Right ventricle myocardium inferior (tissue), 1 donor: ENCODE measurements at places on chromosomes 3 and 15. TPM values are rescaled to one million over a fixed set of nuclear protein-coding genes. Genes with fewer than 3 reads are reported as not detected.

Gene SLITRK3
- not detected for total RNA-seq

Gene CPLX3
- 2.8 TPM for total RNA-seq

Gene TM4SF18
- 15.8 TPM for total RNA-seq

GRCh38 chr3:149968216-149968615 lies 2.5 kb downstream of the PFN2 start:
- no peak for DNase-seq

- peak; percentile 82 for DNase-seq
Observed at GRCh38 chr3:108091498-108092250, 843 bp upstream of the CD47 start.

Gene GSK3B
- total RNA-seq: 40.0 TPM

GRCh38 chr3:14252321-14253021 lies 73.9 kb downstream of the LSM3 start:
- DNase-seq: no peak

DNA sequence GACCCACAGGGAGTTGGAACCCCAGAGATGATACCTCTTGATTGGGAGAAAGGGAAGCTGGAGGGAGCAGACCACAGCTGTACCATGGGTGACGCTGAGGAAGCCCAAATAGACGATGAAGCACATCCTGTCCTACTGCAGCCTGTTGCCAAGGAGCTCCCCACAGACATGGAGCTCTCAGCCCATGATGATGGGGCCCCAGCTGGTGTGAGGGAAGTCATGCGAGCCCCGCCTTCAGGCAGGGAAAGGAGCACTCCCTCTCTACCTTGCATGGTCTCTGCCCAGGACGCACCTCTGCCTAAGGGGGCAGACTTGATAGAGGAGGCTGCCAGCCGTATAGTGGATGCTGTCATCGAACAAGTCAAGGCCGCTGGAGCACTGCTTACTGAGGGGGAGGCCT lies 201.1 kb downstream of the AKAP13 start:
- peak; percentile 90 for DNase-seq

Gene AMOTL2
- 61.9 TPM for total RNA-seq

- DNase-seq: peak; percentile 88
Observed at GRCh38 chr15:48395521-48396011, 64.3 kb downstream of the DUT start.

Gene CASR
- not detected for total RNA-seq

- no peak for DNase-seq
Observed at GRCh38 chr15:40830884-40831283, 2.4 kb upstream of the PPP1R14D start.

- DNase-seq: no peak
Observed at GRCh38 chr3:124845406-124845805, 41.8 kb downstream of the ITGB5 start.

DNA sequence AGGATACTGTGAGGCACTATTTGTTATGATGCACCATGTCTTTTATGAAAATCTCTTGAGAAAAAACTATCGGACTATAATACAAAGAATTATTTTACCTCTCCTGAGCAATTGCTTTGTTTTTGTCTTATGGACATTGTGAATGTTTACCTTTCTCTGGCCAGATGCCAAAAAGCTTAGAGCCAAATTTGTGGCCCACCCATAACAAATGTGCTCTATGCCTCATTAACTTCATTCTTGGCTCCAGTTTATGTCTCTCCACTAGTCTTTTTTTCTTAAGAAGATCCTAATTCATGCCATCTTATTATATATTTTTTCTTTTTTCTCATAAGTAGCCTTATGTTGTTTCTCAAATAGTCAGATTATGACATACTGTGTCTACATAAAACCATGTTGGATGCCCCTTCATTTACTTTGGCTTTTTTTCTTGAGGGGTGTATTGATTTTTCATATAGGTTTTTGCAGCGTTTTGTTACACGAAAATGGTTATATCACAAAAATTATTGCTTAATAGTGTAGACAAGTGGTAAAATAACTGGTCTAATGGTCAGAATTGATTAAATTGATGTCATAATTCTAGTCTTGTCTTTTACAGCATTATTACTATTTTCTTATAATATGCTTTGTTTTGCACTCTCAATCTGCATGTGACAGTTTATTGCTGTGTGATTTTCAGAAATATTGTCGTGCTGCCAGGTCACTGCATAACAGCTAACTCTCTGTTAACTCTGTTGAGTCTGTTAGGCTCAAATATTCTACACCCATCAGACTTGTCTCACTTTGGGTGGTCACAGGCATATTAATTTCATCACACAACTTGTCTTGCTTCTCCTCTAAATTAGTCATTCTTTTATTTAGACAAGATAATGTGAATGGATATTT lies 18.2 kb downstream of the SENP8 start:
- no peak for DNase-seq

Gene SEMA5B
- 5.2 TPM for total RNA-seq

- DNase-seq: no peak
Observed at GRCh38 chr15:45471151-45471550, 51.4 kb downstream of the SLC30A4 start.

Gene EMC7
- 65.1 TPM for total RNA-seq

Gene CCNB2
- total RNA-seq: 0.54 TPM

- DNase-seq: no peak
Observed at GRCh38 chr3:39980781-39981180, 171.4 kb downstream of the MYRIP start.

GRCh38 chr3:38613426-38613825 lies 36.1 kb downstream of the SCN5A start:
- DNase-seq: no peak

GRCh38 chr3:30048431-30048830 lies 558.0 kb upstream of the TGFBR2 start:
- no peak for DNase-seq

Gene FGF12
- total RNA-seq: 340 TPM

DNA sequence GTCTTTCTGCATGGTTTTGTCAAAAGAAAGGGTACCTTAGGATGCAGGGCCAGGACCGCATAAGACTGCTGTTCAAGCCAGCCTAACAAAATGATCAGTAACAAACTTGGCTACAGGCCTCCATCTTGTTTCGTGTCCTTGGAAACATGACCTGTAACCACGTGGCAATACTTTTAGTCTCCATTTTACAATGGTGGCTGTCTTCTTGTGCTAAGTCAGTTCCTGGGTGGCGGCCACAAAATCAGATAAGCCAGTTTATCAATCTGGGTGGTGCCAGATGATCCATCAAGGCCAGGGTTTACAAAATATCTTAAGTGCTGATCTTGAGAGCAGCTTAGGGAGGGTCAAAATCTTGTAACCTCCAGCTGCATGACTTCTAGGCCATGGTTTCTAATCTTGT lies 57.1 kb upstream of the GK5 start:
- DNase-seq: no peak

DNA sequence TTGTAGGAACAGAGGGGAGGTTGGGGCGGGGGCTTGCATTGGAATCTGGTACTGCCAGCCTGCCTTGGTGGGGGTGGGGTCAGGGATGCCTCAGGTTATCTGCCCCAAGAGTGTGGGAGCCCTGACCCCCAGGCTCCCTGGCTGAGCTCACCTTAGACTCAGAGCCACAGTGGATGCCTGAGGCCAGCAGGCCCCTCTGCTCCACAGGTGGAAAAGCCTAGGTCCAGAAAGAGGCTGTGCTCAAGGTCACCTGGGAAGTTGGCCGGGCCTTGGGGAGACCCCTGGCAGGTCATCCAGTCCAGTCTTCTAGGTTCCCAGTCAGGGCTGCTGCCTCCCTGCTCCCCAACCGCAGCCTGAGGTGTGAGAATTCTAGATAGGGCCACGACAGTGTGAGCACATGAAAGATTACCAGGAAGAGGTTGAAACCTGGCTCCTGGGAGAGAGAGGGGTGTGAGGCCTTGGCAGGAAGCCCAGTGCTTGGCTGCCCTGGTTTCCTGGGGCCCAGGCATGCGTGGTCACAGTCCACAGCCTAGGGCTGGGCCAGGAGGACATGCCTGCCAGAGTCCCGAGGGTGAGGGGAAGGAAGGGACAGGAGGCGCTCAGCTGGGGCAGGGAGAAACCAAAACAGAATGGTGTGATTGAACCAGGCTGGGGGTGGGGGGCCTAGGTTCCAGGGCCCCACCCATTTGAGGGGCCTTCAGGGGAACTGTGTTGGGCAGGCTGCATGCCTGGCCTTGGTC lies 4.9 kb downstream of the HDAC11 start:
- DNase-seq: peak; percentile 89

GRCh38 chr15:69790632-69791031 lies 307.1 kb downstream of the TLE3 start:
- DNase-seq: no peak

GRCh38 chr15:37377428-37377827 lies 277.1 kb upstream of the MEIS2 start:
- no peak for DNase-seq

Gene SLC12A1
- not detected for total RNA-seq

Gene HRH1
- total RNA-seq: 1.8 TPM

Gene ACKR2
- total RNA-seq: 0.89 TPM

Gene MDFIC2
- not detected for total RNA-seq

Gene NMNAT3
- total RNA-seq: 11.0 TPM

- peak; percentile 92 for DNase-seq
Observed at GRCh38 chr3:194070634-194071409, 65.1 kb upstream of the HES1 start.

- no peak for DNase-seq
Observed at GRCh38 chr3:157097198-157097597, 62.7 kb downstream of the CCNL1 start.

DNA sequence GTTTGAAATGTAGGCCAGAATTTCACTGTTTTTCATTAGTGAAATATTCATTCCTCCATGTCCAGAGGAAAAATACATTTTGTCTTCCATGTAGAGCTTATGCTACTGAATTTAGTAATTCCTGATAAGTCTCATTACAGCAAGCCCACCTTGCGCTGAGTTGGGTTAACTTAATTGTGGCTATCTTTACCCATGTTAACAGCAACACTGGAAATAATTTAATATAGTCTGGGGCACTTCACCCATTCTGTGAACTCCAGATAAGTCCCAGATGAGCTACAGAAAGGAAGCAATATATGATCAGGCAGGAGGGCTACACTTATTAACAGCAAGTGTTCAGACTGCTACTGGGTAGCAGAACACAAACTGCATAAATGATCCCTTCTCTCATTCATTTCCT lies 270.1 kb upstream of the CNTN4 start:
- no peak for DNase-seq

- DNase-seq: no peak
Observed at GRCh38 chr15:71333136-71333700, 217.9 kb downstream of the THSD4 start.

- no peak for DNase-seq
Observed at GRCh38 chr3:32340039-32340438, 51.6 kb upstream of the CMTM7 start.

Gene SLCO2A1
- 7.8 TPM for total RNA-seq

Gene ACP3
- 2.0 TPM for total RNA-seq

DNA sequence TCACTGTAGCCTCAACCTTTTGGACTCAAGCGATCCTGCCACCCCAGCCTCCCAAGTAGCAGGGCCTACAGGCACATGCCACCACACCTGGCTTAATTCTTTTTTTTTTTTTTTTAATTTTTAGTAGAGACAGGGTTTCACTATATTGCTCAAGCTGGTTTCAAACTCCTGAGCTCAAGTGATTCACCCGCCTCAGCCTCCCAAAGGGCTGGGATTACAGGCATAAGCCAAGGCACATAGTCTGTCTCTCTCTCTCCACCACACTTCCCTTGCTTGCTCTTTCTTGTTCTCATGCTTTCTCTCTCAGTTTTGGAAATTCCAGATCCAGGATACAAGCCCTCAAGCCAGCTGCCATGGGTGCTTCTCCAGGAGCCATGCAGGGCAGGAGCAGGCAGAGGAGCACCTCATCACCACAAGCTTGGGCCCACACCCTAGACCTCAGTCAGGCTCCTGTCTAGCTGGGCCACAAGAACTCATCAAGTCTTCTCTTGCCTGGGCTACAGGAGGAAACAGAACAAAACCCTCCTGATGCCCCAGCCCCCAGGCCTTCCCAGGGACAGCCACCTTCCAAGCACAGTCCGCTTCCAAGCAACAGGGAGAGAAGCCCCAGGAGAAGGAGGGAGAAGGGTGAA lies 145.3 kb upstream of the LPP start:
- DNase-seq: no peak

Gene ITGA11
- 32.6 TPM for total RNA-seq

DNA sequence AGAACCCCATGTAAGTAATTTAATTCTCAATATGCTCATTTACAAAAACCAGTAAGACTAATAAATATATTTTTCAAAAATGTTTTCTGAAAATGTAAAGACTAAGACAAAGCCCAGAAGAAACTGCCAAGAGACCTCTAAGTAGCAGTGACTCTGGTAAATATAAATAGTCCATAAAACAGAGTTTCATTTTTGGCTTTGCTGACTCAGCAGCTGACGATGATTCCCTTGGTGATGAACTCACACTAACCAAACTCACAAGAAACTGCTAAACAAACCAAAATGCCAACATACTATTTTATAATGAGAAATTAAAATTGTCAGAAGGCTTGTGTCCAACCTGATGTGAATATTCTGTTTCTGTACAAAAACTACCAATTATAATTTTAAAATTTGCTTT lies 31.5 kb upstream of the IMPG2 start:
- DNase-seq: no peak

Gene CCR8
- not detected for total RNA-seq
